PC-9 (cell line): ENCODE measurements at places on chromosomes 4 and X. TPM values are rescaled to one million over a fixed set of nuclear protein-coding genes. Genes with fewer than 3 reads are reported as not detected.

DNA sequence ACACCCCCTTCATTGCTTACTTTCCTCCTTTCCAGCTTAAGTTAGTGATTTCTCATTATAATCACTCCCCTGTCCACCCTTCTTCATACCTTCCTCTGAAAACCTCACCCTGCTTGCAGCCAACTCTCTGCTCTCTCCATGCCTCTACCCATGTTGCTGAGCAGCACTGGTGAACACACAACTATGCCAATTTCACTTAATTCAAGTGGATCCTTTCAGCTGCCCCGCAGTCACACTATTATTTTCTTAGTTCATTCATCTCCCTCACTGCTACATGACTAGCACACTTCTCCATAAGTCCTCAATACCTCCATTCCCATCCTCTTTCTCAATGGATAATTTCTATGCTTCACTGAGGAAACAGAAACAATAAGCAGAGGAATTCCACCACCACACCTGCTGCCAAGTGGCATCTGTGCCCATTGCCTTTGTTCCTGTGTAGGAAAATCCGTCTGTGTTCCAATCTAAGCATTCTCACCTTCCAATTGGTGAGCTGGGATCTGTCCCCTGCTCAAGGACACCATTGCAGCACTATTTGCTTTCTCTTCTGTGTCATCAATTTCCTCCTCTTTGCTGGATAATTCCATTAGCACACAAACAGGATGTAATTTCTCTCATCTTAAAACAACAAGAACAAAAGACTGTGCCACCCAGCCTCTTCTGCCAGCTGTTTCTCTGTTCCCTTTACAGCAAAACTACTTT lies 25.2 kb upstream of the PRSS48 start:
- DNase-seq = no peak
- H3K4me1 ChIP-seq = no peaks in the 10 kb centered on the region
- H3K27ac ChIP-seq = no peak overlapping the region
- no peaks in the 10 kb centered on the region for H3K27me3 ChIP-seq
- no peaks in the 10 kb centered on the region for H3K36me3 ChIP-seq

- no peaks in the 10 kb centered on the region for H3K27me3 ChIP-seq
- H3K4me3 ChIP-seq = no peak overlapping the region
- H3K36me3 ChIP-seq = no peaks in the 10 kb centered on the region
- peaks cover 11% of the 10 kb centered on the region for H3K4me1 ChIP-seq
- H3K27ac ChIP-seq = no peak overlapping the region
These were observed 3.1 kb upstream of the CDK16 start for GRCh38 chrX:47215291-47215900.

DNA sequence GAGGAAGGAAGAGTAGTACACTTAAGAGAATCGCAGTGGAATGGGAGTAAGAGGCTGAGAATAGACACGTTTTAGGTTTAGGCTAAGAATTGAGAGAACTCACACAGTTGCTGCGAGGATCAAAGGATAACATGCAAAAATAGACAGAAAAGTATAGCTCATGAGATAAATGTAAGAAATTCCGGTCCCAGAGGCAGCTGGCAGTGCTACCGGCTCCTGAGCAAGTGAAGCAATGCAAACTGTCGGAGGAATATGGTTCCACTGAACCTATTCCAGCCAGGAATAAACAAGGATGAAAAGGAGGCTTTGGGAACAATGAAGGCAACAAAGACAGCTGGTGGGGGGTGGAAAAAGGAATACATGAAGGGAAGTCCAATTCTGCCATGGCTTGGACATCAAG lies 191.8 kb downstream of the QDPR start:
- H3K27me3 ChIP-seq = peaks cover 12% of the 10 kb centered on the region; the same call in 1 of the 2 replicates
- H3K36me3 ChIP-seq = no peaks in the 10 kb centered on the region
- H3K4me3 ChIP-seq = no peak overlapping the region
- no peak overlapping the region for H3K27ac ChIP-seq
- H3K4me1 ChIP-seq = no peaks in the 10 kb centered on the region

GRCh38 chr4:73447671-73448070 lies 11.7 kb downstream of the AFP start:
- no peaks in the 10 kb centered on the region for H3K4me1 ChIP-seq
- H3K36me3 ChIP-seq = no peaks in the 10 kb centered on the region
- H3K27me3 ChIP-seq = no peaks in the 10 kb centered on the region
- DNase-seq = no peak
- no peak overlapping the region for H3K4me3 ChIP-seq
- no peak overlapping the region for H3K27ac ChIP-seq

DNA sequence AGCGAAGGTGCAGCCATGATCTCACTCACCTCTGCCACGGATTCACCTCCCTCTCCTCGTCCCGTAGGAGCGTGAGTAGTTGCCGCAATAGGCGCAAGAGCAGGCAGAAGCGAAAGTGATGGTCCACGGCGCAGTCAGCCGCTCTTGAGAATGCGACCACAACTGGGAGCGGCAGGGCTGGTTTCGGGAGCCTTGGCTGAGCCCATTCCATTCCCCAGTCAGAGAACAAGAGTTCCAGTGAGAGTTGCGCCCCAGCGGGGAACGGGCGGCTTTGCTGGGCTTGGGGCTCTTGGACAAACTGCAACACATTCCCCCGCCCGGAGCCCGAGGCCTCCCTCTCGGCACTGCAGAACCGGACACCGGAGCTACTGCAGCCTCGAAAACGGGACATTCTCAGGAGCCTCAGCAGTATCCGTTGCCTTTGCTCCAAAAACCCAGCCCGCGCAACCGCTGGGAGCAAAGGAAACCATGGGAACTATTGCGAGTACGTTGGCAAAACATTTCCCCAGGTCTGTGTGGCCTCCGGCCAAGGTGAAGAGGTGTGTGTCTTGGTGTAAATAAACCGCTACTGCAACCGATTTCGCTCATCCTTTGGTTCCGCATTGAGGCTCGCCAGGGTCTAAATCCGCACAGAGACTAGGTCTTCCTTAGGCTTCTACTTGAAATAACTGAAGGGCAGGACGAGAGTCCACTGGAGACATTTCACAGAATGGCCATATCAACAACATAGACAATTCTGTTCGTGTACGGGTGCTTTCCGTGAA lies 5.7 kb upstream of the ZBTB33 start:
- H3K4me3 ChIP-seq = peak overlapping the region; percentile 64
- H3K27ac ChIP-seq = peak overlapping the region; percentile 90
- H3K36me3 ChIP-seq = no peaks in the 10 kb centered on the region
- peaks cover 17% of the 10 kb centered on the region for H3K4me1 ChIP-seq
- DNase-seq = peak; percentile 85

DNA sequence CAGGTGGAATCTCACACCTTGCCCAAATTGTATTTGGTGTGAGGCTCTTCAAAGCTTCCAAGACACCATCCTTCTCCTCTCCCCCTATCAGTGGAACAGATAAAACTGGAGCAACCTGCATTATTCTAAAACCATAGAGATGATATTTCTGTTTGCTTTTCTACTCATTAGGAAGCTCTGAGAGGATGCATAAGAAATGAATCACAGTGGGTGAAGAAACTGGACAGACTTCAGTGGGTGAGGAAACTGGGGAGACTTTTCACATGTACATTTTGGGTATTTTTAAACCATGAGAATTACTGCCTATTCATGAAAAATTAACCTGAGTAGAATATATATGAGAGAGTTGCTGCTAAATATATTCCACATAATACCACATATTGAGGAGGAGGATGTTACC lies 16.4 kb downstream of the HAND2 start:
- H3K4me3 ChIP-seq = no peak overlapping the region
- no peaks in the 10 kb centered on the region for H3K4me1 ChIP-seq
- no peak overlapping the region for H3K27ac ChIP-seq
- H3K27me3 ChIP-seq = no peaks in the 10 kb centered on the region
- no peaks in the 10 kb centered on the region for H3K36me3 ChIP-seq
- DNase-seq = no peak

- no peaks in the 10 kb centered on the region for H3K4me1 ChIP-seq
- H3K27ac ChIP-seq = no peak overlapping the region
- H3K27me3 ChIP-seq = no peaks in the 10 kb centered on the region
These were observed 36.2 kb downstream of the ANAPC4 start for GRCh38 chr4:25413261-25413660.

The GDI1 gene
- total RNA-seq = 116 and 123 TPM in 2 replicates
